Suprapubic skin (tissue), 4 donors: ENCODE measurements at places on chromosomes 2 and 18. TPM values are rescaled to one million over a fixed set of nuclear protein-coding genes. Genes with fewer than 3 reads are reported as not detected.

DNA sequence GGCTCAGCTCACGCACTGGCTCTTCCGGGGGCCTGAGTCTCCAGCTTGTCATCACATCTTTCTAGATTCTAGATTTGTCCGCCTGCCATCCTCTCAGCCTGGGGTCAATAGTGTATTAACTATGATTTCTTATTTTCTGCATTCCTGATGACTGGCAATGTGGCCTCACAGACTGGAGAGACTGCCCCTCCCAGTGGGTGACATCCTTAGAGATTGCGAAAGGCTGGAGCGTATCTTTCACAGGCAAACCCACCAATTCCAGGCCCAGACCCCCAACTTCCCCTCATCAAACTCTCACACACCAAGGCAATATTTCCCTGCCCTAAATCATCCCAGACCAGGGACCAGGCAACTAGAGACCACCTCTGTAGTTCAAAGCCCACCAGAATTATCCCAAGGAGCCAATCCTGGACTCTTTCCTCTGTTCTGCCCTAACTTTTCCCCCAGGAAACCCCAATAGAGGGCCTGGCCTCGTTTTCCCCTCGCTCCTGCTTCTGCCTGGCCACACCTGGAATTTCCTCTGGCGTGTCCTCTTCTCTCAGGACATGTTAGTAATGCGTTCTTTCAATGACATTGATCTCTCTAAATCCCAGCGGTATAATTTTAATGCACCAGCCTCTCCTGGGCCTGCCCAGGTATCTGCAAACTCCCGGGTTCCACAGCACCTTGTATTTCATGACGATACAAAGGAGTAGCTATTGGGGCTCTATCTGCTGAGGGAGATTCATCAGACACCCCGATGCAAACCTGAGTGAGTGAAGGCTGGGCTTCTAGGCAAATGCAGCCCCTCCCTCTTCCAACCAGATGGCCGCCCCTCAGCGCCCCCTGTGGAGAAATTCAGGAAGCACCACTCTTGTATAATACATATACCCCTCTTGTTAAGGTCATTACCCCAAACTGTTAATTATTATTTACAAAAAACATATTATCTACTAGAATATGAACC, 2.4 kb upstream of the KCNF1 start:
- peak; percentile 52 for DNase-seq

GRCh38 chr2:29013057-29013780, 32.1 kb downstream of the TOGARAM2 start:
- no peak for DNase-seq

DNA sequence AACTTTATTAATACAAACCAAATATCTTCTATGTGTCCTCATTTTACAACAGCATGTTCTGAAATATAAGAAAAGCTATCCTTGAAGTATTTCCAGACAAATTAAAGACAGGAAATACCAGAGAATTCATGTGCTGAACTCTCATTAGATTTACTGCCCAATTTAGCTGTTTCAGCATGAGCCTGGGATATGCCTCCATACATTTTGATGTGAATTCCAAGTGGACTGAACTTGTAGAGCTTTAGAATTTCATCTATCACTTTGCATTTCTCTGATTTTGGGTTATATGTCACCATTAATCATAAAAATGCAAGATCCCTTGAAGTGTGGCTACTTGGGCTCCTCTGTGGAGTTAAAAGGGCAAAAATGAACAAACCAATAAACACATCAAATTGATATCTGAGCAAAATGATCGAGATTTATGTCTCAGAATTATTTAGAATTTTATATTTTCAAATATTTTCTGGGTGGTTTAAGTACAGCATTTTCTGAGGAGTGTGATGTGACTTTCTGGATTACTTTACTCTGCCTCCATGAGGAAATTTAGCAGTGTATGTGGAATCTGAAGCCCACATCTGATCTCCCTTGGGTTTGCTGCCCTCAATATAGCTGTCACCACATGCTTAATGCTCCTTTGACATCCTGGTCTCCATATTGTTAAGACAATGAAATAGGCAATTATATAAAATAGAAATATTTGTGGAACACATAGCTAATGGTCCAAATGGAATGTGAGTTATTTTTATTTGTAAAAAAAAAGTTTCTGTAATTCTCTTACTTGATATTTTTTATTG, 206.6 kb upstream of the RBMS1 start:
- no peak for DNase-seq

DNA sequence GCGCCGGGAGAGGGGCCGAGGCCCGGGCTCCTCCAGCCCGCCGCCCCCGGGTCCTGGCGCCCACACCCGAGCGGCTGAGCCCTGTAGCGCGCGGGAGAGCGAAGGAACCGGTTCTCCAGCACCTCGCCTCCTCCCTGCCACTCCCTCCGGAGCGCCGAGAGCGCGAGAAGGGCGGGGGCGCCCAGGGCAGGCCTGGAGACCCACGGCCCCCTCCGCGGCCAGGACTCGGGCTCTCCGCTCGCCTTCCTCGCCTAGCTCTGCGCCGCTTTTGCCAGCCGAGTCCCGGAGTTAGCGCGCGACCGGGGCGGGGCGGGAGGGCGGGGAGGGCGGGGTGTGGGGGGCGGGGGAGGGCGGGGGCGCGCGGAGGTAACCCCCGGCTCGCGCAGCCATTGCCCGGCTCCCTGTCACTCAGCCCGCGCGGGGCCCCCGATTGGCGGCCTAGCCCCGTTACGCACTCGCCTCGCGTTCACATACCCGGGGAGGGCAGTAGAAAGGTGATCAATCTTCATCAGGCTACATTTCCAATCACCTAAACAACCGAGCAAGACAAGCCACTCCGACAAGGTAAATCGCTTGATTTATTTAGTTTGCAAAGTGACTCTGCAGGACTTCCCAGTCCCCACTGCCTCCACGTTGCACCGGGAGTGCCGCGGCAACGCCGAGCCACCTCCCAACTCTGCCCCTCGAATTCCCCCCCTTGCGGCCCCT, at the start of gene OTX1:
Gene OTX1, plus strand, starts transcription at position 497 of the 708 bp plus-strand sequence. CDS start 2,161 bp downstream, outside the sequence.
- DNase-seq, result no peak

- DNase-seq, result no peak
These were observed 52.9 kb downstream of the RNU4ATAC start for GRCh38 chr2:121583555-121583954.

DNA sequence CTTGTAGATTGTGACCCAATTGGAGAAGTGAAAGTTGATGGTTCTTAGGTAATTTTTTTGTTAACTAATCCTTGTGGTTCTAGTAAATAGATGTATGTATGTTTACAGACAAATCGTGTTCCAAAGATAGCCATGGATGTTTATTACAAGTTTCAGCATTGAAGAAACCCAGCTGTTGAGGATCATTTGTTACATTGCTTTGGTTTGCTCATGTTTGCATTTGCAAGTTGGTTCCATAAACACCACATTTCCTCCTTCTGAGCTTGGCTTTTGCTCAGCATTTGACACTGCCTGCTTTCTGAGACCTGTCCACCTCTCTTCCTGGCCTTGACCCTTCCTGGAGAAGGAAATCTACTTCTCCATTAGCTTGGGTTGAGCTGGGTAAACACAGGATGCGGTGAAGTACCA, 1.8 kb upstream of the CCDC68 start:
- DNase-seq, result no peak

- DNase-seq, result no peak
These were observed 132.2 kb upstream of the ITGB6 start for GRCh38 chr2:160332318-160332717.

The MATN3 gene
- 0.34 TPM for total RNA-seq

The DLGAP1 gene
- total RNA-seq, result 4.7 TPM

The LRP1B gene
- 0.11 TPM for total RNA-seq

The SERPINB3 gene
- total RNA-seq, result 1.5 TPM
